ENCODE measurements at places on chromosomes 1 and 21.
A peak's percentile ranks its signal among the peaks of the same experiment; 100 is the strongest.

GRCh38 chr1:7770669-7770996 lies 463 bp upstream of the VAMP3 start:
- DNase-seq = no peak

DNA sequence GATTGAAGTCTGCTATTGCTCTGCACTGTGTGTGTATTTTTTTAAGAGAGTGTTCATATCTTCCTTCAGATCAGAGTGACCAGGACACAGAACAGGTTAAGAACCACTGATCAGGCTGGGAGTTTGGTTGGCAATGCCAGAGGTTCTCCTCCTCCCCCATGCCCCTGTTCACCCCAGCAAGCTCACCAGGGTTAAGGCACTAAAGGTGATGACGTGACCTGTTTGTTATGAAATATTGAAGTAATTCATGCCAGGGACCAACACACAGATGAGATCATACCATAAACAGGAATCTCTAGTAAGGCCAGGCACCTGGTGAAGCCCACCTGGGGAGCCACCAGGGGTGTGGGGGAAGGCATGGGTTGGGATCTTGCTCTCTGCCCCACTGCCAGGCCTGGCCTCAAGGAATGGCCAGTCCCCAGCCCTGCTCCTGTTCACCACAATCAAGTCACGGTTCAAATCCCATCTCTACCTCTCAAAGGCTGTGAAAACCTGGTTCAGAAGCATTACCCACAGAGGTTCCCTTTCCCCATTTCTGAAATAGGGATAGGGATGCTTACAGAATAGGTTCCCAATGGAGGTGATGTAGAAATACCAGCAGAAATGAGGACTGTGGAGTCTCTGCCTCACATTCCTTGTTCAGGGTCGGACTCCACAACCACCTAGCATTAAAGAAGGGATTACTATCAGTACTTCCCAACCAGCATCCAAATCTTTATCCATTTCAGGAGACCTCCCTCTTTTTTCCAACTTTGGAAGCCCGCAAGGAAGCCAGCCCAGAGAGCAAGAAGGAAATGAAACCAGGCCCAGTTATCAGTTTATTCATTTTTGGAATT lies 2.4 kb downstream of the ID3 start:
- no peak for DNase-seq

DNA sequence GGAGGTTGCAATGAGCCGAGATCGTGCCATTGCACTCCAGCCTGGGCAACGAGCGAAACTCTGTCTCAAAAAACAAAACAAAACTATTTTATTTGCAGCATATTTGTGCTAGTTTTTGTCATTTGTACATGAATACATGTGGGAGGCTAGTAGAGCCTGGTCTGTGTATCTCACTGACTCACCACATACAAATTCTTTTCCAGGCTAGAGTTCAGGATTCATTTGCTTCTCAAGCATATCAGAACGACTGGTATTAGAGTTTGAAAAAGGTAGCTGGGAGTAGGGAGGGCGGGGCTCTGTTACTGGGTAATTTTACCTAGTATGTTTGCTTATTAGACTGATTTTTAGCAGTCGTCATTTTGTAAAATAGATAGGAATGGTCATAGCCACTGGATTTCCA lies 4.5 kb upstream of the TOR3A start:
- DNase-seq = no peak

DNA sequence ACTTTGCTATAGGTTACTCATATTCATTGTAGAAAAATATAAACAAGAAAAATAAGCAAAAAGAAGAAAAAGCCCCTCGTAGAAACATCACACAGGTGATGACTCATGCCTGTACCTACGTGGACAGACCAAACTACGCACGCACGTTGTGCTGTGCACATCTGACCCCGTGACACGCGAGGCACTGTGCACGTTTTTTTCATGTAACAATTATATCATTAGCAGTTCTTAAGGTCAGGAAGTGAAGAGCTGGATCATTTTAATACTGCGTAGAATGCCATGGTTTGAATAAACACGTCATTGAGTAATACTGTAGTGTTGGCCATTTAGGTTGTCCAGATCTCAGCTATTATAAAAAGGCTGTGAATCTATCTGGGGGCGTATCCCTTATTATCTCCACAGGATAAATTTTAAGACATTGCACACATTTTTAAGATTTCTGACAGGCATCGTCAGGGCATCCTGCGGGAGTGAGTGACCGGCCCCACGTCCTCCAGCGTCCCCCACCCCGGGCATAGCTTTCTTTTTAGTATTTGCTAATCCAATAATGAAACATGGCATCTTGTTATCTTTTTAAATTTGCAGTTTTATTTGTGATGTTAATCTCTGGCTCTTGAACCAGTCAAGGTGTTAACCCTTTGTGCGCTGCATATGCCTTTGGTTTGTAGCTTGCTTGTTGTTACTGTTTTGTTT lies 23.4 kb upstream of the ADARB1 start:
- no peak for DNase-seq

GRCh38 chr1:99771513-99771918 lies 5.1 kb upstream of the FRRS1 start:
- DNase-seq = no peak

DNA sequence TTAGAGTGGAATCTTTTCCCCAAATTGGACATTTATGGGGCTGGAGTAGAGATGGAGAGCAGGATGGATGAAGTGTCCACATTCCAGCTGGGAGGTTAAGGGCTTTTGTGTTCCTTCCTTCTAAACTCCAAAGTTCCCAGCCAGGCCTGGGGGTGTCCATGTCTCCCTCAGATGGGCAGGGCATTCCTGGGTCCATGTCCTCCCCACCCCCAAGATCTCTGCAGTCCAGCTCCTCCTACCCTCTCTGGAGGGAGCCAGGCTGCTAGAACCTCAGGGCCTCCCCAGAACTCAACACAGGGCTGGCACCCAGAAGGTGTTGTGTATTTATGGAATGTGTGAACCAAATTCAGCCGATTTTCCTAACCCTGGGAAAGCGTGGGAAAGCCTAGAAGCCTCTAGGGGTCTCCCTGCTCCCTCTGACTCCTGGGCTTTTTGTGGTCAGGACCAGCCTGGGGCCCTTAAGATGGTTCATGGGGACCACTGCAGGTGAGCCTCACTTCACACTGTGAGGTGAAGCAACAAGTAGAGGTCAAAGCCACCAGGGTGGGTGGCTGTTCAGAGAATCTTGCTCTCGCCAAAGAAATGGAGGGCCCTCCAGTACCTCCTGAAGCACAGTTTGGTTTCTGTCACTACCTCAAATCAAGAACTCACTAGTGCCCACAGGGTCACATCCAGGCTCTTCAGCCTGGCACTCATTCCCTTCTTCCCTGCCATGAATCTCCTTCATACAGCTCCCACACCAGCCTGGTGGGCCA lies 54.8 kb downstream of the GLIS1 start:
- no peak for DNase-seq

DNA sequence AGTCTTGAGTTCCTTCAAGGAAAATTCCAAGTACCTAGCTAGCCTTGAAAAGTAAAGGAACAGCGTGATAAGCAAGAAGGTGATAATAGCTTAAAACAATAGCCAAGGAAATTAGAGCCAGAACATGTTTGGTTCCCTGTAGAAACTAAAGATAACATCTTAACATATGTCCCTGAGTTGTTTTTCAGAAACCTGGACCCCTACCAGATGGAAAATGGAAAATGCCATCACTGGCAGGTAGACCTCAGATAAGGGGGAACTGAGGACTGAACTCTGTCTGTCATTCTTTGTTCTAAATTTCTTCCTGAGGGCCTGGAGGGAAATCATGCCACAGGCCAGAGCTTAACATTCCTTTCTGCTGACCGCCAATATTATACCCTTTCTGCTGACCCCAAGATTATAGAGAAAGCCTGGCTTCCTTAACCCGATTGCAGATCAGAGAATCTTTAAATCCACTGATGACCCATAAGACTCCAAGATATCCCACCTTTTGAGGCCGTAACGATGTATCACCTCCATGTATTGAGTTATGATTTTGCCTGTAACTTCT lies 23.4 kb downstream of the CNIH3 start:
- DNase-seq = no peak

DNA sequence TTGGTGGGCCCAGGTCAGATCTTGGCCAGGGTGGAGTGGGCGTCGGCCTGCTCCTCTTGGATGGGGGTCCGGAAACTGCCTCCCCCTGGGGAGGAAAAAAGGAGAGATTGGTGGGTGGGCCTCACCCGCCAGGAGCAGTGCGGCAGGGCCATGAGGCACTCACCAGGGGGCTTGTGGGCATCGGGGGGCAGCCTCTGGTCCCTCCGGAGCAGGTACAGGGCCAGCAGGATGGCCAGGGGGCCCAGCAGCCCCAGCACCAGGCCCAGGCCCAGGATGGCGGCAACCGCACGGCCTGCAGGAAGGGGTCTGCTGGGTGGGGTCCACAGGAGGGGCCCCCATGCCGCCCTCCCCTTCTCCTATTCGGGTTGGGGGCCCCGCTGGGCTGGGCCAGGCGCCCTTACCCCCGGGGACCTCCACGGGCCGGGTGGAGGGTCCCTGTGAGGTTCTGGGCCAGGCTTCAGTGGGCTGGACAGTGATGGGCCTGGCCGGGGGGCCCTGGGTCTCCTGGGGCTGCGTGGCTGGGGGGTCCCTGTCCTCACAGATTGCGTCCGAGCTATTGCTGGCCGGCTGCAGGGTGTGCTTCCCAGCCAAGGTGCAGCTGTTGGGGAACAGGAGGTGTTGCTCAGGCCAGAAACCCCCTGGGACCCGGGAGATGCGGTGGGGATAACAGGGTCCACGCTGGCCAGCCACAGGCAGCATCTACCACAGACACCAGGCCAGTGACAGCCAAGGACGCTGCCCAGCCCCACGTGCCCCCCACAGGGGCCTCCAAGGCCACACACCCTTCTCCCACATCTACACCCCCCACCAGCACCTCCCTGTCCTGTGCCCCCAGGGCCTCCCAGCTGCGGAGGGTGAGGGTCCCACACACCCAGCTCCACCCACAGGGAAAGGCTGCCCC lies 2.2 kb downstream of the TNFRSF4 start:
- DNase-seq = no peak

DNA sequence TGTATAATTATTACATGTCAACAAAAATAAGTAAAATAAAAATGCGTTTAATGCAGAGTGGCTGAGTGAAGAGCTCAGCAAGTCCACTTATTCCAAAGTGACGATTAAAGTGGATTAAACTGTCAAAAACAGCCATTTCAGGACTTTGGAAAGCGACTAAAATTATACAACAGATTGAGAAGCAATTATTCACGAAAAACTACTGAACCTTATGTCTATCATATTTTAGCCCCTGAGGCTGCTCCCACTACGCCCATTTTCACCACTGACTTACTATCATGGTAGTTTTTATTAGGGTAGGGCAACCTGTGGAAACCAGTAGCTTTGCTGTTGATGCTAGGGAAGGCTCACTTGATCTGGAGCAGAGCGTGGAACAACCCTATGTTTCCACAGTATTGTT lies 114.3 kb upstream of the GPR52 start:
- DNase-seq = no peak

- no peak for DNase-seq
Measured at GRCh38 chr1:244989813-244990212, 125.5 kb upstream of the HNRNPU start.

GRCh38 chr1:70051926-70052325 lies 153.5 kb downstream of the LRRC40 start:
- DNase-seq = no peak

GRCh38 chr1:2507744-2508155 lies 18.6 kb downstream of the PANK4 start:
- DNase-seq = no peak

- DNase-seq = no peak
Measured at GRCh38 chr21:46435786-46436227, 22.9 kb upstream of the DIP2A start.

- DNase-seq = no peak
Measured at GRCh38 chr21:25855576-25855975, 120.8 kb downstream of the GABPA start.

DNA sequence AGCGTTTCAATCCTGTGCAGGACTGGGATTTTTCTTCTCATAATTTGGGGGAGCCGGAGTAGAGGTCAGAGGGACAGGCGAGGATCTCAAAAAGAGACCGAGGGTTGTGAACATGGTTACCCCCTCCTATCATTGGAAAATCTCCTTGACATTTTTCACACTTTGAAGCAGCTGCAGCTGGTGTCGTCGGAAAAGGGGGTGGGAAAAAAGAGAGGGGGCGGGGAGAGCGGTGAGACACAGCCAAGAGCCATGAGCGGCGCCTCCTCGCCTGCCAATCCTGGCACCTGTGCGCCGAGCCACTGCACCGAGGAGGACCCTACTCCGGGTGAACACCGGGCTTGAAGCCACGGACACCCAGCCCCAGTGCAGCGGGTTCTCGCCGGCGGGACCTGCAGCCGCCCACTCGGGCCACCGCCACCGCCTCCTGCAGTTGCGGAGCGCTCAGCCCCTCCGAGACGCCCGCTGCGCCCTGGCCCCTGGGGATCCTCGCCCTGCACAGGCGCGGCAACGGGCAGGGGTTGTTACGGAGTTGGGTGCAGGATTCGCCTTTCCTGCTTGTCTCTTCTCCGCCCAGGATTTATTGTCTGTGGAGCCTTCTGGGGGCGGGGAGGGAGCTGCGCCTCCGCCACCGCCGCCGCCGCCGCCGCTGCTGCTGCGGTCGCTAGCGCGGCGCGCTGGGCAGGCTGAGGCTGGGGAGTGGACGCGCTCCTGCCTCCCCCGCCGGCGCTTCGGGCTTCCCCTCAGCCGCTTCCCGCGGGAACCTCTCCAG lies at the start of gene LRRC7:
TSS of gene LRRC7 (plus strand) at position 271 of the 769 bp plus-strand sequence. CDS start 718 bp downstream, outside the sequence.
- DNase-seq = peak; percentile 28

DNA sequence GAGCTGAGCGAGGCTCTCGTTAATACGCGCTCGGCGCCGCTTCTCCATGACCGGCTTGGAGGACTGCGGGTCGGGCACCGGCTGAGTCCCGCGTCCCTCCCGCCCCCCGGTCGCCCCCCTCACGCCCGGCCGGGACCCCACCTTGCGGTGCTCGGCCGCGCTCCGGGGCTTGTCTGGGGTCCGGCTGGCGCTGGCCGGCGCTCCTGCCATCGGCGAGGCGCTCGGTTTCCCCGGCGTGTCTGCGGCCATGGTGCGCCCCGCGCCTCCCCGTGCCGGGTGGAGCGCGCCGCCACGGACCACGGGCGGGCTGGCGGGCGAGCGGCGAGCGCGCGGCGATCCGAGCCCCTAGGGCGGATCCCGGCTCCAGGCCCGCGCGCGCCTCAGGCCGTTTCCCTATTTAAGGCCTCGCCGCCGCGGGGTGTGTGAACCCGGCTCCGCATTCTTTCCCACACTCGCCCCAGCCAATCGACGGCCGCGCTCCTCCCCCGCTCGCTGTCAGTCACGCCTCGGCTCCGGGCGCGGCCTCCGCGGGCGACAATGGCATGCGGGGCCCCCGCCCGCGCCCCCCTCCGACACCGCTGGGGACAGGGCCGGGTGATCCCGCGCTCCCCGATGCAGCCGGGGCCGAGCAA lies at the start of gene HES4:
TSS of gene HES4 (minus strand) at position 373 of the 632 bp plus-strand sequence. CDS start at position 249, 124 bp downstream.
- peak; percentile 90 for DNase-seq

All from testis (tissue), 5 donors.